HFF-Myc (cell line): ENCODE measurements at places on chromosomes 11 and 22.
A peak's percentile ranks its signal among the peaks of the same experiment; 100 is the strongest.

DNA sequence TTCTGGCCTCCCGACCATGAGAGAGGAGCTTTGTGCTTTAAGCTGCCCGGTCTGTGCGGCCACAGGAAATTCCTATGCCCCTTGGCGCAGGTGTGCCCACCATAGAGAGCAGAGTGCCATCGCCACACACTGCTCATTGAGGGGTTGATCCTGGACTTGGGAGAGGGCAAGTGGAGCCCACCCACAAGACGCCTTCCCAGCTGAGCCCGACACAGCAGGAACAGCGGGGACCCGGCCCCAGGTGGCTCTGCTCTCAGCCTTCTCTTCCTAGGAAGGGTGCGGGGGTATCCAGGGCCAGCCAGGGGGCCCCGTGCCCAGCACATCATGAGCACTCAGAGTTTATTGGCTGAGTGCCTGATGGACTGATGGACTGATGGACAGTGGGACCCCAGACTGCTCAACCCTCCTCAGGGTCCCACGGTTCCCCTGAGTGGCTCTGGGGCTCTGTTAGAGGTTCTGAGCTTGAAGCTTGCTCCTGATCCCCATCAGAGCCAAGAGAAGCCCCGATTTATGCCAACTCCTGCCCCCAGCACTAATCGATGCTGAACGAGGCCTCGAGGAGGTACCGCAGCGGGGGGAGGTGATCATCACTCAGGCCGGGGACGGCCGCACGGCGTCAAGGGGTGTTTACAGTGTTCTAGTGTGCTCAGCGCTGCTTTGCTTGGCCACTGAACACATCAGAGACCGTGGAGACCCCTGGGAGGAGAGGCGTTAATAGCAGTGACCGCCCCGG is 13.5 kb upstream of the MRGPRD start:
- no peak for DNase-seq

DNA sequence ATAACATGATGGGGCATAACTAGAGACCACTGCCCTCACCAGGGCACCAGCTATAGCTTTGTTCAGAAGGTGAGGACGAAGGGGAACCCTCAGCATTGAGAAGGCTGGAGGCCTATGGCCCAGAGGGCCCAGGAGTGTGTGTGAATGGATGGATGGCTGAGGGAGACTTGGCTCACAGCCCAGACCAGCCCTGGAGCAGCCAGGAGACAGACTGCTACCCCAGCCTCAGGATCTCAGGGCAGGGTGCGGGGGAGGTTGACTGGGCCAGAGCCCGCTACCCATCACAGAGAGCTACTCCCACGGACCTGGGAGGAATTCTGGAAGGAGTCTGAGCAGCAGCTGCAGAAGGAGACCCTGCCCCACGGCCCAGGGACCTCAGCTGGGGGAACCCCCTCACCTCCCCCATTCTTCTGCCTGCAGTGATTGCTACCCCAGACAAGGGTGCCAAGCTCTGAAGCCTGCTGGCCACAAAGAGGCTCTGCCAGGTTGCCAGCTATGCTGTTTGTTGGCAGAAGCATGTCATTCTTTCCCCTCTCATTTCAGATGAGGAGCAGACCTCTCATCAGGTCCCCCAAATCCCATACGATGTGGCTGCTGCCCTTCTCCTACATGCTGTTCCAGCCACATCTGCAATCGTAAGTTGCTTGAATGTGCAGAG is 5.4 kb upstream of the CSDC2 start:
- DNase-seq: no peak

GRCh38 chr11:19241260-19242178 is 774 bp upstream of the E2F8 start:
- DNase-seq: no peak

DNA sequence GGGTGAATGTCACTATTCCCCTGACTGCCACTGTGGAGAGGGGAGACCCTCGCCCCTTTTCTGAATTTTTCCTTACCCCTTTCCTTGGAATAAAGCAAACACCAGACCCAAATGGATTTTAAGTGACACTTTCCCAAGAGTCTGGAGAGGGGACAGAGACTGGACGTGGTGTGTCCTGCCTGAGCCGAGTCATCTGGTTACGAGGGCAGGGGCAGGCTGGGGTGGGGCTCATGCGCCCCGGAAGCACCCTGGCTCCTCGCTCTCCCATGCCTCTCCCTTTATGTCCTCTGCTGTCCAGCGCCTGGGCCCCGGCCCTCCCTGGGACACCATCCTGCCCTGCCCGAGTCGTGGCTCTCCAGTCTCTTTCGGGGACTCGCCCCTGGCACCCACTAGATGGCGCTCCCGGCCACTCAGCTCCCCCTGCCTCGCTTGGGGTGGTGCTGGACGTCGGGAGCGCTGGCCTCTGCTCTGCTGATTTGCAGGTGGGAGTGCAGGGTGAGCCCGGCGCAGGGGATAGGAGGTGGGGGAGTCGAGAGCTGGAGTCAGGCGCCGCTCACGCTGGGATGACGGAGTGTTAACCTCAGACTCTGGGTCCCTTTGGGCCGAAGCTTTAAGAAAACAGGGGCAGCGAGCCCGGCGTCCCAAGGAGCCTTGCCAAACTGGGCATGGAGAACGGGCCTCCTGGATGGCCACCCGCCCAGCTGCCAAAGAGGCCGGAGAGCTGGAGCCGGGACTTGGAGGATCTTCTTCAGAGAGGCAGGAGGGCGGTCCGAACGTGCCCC is 89.8 kb downstream of the RPS6KA4 start:
- DNase-seq: no peak

DNA sequence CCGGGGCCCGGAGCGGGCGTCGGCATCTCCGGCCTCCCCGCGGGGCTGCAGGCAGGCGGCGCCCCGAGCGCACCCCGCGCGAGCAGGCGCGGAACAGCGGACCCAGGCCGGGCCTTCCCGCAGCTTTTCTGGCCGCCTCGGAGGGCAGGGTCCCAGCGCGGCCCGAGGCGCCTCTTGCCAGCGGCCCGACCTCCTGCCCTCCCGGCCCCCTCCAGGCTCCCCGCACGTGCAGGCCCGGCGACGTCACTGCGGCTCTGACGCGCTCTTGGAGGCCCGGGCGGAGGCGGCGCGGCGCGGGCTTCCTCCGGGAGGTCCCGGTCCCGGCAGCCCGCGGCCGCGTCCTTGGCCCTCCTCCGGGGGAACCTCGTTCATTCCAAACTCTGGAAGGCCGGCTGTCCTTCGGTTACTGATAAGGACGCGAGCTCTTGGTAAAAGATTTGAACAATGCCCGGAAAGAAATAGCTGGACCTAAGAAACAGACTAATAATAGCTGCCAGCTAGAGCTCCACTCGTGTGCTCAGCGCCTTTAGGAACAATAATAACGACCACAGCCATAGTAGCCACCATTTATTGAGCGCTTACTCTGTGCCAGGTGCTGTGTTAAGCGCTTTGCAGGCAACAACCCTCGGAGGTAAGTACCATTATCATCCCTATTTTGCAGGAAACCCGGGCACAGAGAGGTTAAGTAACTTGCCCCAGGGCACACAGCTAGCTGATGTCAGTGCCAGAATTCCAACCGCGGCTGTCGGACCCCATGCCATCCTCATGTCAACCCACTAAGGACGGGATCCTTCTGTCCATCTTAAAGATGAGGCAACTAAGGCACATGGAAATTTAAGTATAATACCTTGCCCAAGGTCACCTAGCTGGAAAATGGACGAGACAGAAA is 39.1 kb upstream of the CREB3L1 start:
- DNase-seq: no peak

DNA sequence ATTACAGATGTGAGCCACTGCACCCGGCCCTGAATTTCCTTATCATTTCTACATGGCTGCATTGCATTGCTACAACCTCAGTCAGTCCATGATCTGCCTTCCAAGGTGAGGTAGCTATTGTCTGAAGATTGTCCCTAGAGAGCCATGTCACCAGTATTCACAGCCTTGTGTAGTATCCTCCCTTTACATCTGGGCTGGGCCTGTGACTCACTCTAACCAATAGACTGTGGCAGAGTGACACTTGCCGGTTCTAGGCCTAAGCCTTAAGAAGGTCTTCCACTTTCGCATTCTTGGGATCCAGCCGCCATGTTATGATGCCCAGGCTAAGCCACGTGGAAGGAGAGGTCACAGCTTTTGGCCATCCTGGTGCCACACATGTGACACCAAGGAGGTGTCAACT is 10.1 kb upstream of the PLEKHB1 start:
- DNase-seq: no peak

GRCh38 chr11:44014968-44015623 is 32.7 kb upstream of the ACCSL start:
- DNase-seq: no peak

- no peak for DNase-seq
Measured at GRCh38 chr11:35811783-35812182, 132.1 kb upstream of the LDLRAD3 start.

- no peak for DNase-seq
Measured at GRCh38 chr11:532527-532985, 2.8 kb downstream of the HRAS start.

DNA sequence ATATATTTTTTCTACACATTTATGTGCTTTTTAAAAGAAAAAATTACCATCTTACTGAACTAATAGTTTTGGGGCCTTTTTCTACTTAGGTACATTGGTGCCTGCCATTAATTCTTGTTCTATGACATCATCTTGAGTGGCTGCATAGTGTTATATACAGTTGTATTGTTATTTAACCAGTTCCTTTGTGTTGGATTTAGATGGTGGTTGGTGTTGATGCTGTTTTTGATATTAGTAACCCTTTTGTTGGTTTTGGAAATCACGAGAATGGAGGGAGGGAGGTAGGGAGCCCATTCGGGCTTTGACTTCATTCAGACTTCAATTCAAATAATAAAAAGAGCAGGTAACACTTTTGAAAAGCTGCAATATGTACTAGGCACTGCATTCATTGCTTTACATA is 15.4 kb upstream of the C11orf96 start:
- no peak for DNase-seq

DNA sequence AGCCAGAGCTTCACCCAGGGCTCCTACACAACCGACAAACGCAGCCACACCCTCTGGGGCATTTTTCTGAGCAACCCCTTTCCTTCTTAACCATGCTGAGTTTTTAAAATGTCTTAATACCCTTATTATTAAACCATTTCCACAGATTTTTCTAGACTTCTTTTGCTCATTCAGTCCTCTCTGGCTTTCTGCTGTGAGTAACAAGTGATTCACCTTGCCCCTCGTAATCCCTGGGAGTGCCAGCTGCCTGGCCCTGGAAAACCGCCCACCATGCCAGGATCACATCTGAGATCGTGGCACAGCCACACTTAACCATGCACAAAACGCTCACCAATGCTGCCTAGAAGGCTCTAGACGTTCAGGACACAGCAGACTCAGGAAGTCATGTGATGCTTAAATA is 25.4 kb downstream of the YPEL1 start:
- no peak for DNase-seq

GRCh38 chr11:9172389-9172788 is 81.0 kb upstream of the SCUBE2 start:
- DNase-seq: no peak

GRCh38 chr11:3164552-3165151 is 458 bp downstream of the OSBPL5 start:
- no peak for DNase-seq

DNA sequence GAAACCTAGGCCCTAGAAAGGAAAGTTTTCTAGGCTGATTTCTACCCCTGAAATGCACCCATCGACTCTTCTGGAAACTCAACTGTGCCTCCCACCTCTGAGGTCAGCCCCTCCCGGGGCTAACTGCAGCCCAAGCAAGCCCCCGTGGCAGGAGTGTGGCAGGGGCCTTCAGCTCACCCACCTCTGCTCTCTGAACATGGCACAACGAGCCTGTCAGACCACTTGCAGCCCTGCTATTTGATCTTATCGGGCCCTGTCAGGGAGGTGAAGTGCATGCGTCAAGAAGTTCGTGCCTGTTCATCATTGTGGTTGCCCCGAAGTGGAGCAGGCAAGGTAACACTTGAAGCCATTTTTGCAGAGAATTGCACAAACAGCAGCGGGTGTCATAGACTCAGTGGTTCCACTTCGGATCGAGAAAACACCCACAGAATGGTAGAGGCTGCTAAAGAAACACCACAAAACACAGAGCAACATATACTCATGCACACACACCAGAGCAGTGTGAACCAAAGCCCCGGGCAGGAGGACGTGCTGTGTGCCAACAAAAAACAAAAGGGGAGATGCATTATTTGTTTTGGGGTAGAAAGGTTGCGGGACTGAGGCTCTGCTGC is 262.7 kb downstream of the ETS1 start:
- no peak for DNase-seq

- DNase-seq: no peak
Measured at GRCh38 chr11:33063326-33063881, 24.0 kb downstream of the TCP11L1 start.

DNA sequence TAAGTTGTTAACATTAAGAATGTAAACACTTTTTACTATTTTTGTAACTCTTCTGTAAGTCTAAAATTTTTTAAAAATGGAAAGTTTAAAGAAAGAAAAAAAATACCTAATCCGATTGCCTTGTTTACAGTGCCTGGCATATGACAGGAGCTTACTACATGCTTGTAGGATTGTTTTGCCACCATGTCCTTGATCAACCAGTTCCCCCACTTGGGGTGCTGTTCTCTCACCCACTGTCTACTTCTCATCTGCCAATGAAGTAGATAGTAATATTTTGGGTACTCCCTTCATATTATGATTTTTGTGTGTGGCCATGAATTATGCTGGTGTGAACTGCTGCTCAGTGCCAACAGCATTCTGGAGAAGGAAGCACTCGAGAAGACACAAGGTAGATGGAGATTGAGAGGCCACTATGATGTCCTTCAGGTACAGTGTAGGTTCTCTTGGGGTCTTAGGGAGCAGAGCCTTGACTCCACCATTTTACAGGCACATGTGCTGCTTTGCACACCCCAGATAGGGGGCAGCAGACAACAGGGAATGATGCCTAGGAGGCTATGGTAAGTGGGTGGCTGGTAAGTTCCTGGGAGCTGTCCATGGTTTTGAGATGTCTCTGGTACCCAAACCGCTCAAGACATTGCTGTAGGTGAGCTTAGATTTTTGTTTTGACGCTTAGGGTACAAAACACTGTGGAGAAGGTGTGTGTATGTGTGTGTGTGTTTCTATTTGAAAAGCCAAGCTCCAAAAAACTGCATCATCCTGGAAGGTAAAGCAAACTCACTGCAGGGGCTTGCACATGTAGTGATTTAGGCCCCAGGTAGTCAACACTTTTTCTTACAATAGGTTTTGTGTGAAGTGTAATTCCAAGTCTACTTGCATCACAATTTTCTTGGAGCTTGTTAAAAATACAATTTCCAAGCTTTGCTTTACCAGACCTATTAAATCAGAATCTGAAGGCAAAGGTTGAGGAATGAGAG is 494.5 kb upstream of the LARGE1 start:
- DNase-seq: peak; percentile 3

- no peak for DNase-seq
Measured at GRCh38 chr11:88475991-88476418, 138.5 kb upstream of the CTSC start.

DNA sequence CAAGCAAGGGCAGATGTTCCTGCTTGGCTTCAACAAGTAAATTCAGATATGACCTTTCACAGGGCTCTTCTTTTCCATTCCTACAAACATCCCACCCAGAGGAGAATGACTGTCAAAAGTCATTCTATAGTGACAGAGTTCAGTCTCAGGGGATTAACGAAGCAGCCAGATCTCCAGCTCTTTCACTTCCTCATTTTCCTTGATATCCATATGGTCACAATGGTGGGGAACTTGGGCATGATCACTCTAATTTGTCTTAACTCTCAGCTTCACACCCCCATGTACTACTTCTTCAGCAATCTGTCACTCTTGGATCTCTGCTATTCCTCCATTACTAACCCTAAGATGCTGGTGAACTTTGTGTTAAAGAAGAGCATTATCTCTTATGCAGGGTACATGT is 15.0 kb upstream of the OR8B8 start:
- DNase-seq: no peak
